Activated CD8-positive, alpha-beta T cell treated with anti-CD3 and anti-CD28 coated beads, Interleukin-2, amount 10 ng/mL, durations not matched to agents 7 days and 5 days (primary cell): ENCODE measurements at places on chromosomes 1 and 21.

DNA sequence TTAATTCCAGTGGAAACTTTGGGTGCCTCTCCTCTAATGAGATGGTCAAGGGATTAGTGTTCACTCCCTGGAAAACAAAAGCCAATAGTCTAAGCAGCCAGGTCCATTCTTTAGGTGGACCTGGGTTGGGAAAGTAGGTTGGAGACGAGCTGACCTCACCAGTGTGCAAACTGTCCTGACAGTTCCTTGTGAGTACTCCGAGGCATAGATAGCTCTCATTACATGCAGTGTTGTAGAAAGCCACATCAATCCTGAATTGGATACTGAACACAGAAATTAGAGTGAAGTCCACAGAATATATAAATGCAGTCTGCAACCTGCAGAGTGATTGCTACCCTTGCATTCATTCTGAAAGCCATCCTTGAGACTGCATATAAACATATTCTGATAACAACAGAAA is 675.1 kb upstream of the CXADR start:
- no peak for DNase-seq

GRCh38 chr1:31690921-31691320 is 12.9 kb downstream of the COL16A1 start:
- DNase-seq = no peak

DNA sequence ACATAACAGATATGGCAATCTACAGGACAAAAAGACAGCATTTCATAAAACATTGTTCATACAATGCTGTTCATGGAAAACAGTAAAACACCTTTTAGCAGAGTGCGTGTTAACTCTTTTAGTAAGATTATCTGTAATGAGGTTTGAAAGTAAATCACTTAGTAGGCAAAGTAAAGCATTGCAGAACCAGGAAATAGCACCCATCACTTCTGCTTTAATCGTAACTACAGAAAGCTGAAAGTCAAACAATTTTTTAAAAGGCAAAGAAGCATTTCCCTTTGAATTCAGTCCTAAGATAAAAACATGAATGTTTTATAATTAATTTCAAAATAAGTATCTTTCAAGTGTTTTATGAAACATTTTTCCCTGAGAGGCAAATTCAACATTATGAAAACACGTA is 63.3 kb upstream of the RNF11 start:
- DNase-seq = no peak

DNA sequence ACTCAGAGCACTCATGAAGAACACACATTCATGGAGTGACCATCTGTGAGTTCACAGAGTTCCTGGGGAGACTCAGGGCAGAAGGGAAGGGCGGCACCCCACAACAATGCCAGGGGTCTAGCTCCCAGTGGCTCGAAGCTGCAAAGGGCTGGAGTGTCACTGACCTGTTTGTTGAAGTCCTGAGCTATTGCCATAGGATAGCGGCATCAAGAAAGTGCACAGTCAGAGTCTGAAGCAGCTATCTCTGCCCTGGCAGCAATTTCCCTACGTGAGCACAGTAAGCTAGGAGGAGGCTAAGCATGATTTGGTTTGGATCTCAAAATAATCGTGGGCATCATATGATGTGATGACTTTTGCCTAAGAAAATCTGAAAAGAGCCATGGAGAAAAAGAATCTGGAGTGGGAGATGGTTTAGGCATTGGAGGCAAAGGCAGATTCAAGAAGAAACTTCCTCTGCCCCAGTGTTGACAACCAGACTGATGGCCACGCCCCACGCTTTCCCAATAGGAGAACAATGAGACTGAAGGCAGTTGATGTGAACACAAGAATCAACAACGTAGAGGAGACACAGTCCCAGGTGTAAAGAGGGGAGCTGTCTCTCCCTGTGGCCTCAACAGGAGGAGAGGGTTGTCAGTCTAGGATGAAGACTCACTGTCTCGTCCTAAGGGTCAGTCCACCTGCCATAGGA is 100.0 kb upstream of the SLC25A33 start:
- DNase-seq = no peak

DNA sequence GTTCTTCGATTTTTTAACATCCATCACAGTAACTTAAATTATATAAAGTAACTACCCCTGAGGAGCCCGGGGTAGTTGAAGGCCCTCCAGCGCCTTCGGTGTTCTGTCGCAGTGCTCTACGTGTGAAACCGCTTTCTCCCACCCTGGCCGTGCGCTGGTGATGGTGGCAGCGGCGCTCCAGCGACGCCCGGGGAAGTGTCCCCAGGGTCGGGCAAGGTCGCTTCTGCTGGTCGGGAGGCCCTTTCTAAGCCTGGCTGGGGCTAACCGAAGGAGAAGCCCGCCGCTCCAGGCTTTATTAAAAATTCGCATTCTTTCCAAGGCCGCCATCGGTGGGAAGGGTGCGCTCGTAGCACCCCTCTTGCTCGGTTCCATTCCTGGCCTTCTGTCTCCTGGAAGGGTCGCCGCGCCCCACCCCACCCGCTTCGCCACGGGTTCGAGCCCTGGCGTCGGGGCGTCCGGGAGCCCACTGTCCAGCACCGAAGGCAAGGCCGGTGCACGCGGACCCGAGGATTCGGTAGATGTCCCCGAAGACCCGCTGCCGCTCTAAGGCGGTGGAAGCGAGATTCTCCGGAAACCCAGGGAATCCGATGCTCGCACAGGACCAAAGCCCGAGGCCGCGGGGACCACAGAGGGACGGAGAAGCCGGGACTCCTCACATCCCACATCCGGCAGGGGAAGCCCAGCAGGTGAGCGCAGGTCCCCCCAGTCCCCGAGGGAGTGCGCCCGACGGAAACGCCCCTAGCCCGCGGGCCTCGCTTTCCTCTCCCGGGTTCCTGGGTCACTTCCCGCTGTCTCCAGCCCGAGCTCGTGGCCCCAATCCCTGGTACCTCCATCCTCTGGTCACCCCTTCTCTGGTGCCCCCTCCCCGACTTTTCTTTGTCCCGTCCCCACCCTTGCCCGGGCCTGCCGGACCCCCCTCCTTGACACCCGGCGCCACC is 685 bp upstream of the RIPPLY3 start:
- DNase-seq = no peak

- DNase-seq = peak; percentile 78
Measured at GRCh38 chr1:111441573-111442192, 7.4 kb downstream of the WDR77 start.

GRCh38 chr21:34354836-34355235 is 9.0 kb upstream of the KCNE2 start:
- DNase-seq = no peak

- peak; percentile 66 for DNase-seq
Measured at GRCh38 chr21:37257511-37257966, 9.6 kb downstream of the VPS26C start.

- DNase-seq = no peak
Measured at GRCh38 chr1:26530895-26531598, 1.5 kb downstream of the RPS6KA1 start.

DNA sequence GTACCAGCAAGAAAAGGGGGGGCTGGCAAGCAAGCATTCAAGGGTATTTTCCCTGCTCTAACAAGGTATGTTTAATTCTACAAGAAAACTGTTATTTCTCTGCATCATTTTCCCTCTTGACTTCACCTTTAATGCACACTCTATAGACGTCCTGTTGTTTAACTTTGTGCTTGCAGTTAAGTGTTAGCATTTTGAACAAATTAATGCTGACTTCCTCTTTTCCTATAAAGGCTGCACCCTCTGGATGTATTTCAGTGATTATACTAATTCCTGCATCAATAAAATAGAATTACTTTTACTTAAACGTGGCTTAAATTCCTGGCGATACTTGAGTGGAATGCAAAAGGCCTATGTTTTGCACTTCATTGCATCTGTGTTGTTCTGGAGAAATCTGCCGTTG is 183.3 kb downstream of the KCNJ6 start:
- DNase-seq = no peak
